ENCODE measurements at places on chromosomes 11 and 22. TPM values are rescaled to one million over a fixed set of nuclear protein-coding genes. Genes with fewer than 3 reads are reported as not detected.

Gene BATF2
- total RNA-seq = 3.1 TPM

Gene PIH1D2
- 1.3 TPM for total RNA-seq

DNA sequence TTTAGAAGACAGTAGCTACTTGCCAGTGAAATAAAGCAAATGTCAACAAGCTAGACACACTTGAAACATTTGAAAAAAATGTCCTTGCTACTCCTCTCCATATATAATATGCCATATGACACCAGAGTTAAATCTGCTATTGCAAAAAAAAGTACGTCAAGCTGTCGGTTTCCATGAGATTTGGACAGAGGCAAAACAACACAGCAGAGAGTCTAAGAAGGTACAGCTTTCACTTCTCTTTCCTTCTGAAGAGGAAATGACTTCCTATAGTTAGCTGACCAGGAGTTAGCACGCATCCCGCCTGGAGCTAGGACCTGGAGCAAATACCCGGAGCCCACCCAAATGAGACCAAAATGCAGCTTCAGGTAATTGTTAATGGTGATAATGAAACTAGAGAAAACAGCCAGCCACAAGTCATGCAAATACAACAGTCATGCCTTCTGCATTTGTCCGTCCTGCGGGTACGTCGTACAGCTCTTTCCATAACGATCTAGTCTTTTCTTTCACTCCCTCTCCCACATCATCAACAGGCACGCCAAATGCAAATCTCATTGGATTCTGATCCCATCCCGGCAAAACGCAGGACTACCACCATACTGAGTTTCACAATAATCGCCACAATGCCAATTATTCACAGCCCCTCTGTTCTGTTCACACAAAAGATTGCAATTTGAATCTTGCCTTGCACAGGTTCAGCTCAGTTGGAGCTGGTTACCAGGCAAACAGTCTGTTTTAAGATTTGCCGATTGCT is 395.0 kb upstream of the CCDC90B start:
- no peak for DNase-seq

- DNase-seq = peak; percentile 67
These were observed 85.0 kb downstream of the INSC start for GRCh38 chr11:15199693-15200092.

DNA sequence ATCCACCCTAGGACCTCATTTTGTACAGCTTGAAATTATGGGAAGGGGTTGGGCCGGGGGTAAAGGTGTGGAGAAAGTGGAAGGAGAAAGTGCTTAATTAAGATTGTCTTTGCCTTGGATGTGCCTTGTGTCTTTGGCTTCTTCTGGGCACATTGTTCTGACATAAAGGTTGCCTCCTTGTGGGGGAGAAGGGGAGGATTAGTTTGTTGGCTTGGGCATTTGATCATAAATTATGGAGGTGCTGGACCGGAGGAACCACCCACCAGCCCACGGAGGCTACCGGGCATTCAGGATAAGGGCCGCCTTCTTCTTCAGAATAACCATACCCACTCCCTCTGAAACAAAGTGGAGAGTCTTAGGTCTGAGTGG is 1.3 kb downstream of the PAFAH1B2 start:
- DNase-seq = peak; percentile 50

DNA sequence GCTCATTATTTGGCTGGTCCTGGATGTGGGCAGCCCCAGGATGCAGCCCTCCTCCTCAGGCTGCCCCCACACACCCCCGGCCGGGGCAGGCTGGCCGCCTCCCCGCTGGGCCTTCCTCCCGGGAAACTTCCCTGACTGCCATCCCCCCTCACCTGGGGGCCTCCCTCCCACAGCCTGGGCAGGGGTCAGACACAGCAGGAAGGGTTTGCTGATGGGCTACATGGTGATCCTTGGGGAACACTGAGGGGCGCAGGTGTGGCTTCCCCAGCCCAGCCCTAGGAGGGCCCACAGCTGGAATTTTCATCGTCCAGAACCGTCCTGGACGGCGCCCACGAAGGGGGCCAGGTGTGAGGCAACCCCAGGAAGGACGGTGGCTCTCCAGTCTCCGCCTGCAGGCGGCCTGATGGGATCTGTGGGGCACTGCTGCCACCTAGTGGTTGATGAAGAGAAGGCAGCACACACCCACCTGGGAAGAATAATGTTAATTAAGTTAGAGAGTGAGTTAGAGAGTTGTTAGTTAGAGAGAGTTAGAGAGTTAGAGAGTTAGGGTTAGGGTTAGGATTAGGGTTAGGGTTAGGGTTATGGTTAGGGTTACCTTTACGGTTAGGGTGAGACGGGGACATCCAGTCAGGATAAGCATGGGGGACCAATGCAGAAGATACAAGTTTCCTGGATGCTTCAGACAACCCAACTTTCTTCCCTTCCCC is 75.9 kb upstream of the PRR5 start:
- peak; percentile 37 for DNase-seq

- DNase-seq = peak; percentile 72
These were observed 3.2 kb upstream of the CSDC2 start for GRCh38 chr22:41557401-41558240.

Data from HT1080 (cell line).